Fibroblast of villous mesenchyme (primary cell): ENCODE measurements at places on chromosomes 2 and 18. TPM values are rescaled to one million over a fixed set of nuclear protein-coding genes. Genes with fewer than 3 reads are reported as not detected.

The MYOM1 gene
- total RNA-seq: 0.32 and 0.86 TPM in 2 replicates

The ECEL1 gene
- total RNA-seq: under 0.01 TPM in 1 of 2 replicates, not detected in the other

The MBOAT2 gene
- 33.5 and 72.5 TPM in 2 replicates for total RNA-seq

The STPG4 gene
- 0.64 and 2.2 TPM in 2 replicates for total RNA-seq

The CDCA7 gene
- total RNA-seq: 5.5 and 5.6 TPM in 2 replicates
